Right kidney (tissue), 9 donors: ENCODE measurements at places on chromosomes 7 and 10.

DNA sequence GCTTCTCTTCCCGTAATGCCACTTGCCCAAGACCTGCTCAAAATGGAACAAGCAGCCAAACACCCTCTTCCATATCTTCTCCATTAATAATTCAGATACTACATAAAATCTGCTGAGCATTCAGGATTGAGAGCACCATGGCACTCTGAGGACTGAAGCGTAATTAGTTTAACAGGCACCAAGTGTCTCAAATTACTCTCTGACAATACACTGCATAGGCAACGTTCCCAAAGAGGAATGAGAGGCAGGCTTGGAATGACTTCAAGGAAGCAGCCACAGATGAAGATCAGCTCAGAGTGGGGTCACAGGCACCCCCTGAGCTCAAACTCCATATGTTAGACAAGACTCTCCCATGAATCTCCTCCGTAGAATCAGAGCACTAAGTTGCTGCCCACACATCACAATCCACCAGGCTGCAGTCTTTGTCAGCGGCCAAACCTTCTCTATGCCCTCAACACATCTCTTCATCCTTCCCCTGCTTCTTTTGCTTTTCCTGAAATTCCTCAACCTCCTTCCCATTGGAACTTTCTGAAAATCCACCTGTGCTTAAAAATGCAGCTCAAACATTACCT, 4.7 kb upstream of the ABLIM1 start:
- no peak for DNase-seq

- DNase-seq: no peak
Measured at GRCh38 chr10:129719889-129720590, 244.0 kb downstream of the EBF3 start.

DNA sequence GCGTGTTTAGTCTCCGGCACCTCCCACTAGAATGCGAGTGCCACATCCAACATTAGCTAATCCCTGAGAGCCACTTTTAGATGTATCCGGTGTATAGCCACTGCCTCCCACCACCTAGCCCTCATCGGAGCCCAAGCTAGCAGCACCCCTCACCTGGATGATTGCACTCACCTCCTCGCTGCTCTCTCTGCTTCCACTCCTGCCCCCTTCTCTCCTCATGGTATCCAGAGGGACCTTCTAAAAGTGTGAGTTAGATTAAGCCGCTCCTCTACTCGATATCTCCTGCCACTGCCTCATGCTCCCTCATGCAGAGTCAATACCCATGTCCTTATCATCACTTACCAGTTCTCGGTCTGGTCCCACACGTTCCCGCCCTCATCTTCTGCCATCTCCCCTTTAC, 125.3 kb downstream of the RAB11FIP2 start:
- no peak for DNase-seq

- DNase-seq: no peak
Measured at GRCh38 chr7:47965456-47965855, 14.0 kb downstream of the HUS1 start.

GRCh38 chr7:55135462-55135861, 116.6 kb downstream of the EGFR start:
- no peak for DNase-seq
